Activated CD4-positive, alpha-beta T cell treated with anti-CD3 and anti-CD28 coated beads, Interleukin-2, amount 50 U/mL, for 4 hours (primary cell): ENCODE measurements at places on chromosomes 5 and 9.
A peak's percentile ranks its signal among the peaks of the same experiment; 100 is the strongest.

- peak; percentile 22 for DNase-seq
Measured at GRCh38 chr5:56012281-56012963, 17.7 kb upstream of the IL6ST start.

DNA sequence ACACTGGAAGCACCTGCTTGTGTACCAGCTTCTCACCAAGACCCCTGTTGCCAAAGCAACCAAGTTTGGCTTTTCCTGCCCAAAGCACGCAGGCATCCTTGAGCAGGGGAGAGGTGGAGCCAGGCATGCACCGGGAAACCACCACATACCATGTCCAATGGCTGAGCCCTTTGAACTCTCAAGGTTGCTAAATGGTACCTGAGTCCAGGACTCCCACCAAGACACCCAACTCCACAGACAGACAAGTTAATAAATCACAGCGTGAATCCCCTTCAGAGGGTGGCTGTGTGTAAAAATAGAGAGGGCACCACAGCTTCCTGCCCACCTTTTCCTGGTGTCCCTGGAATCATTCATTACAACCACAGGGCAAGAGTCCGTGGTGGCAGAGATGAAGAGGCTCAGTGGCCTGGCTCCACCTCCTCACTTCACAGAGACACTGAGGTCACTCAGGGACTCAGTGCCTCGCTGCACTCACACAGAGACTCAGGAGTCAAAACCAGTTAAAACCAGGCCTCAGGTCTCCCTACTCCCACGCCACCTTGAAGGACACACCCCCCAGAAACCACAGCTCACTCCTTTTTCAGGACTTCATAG lies 143.7 kb downstream of the C5orf15 start:
- DNase-seq = no peak

GRCh38 chr9:131849391-131849790 lies 109.5 kb upstream of the RAPGEF1 start:
- no peak for DNase-seq

DNA sequence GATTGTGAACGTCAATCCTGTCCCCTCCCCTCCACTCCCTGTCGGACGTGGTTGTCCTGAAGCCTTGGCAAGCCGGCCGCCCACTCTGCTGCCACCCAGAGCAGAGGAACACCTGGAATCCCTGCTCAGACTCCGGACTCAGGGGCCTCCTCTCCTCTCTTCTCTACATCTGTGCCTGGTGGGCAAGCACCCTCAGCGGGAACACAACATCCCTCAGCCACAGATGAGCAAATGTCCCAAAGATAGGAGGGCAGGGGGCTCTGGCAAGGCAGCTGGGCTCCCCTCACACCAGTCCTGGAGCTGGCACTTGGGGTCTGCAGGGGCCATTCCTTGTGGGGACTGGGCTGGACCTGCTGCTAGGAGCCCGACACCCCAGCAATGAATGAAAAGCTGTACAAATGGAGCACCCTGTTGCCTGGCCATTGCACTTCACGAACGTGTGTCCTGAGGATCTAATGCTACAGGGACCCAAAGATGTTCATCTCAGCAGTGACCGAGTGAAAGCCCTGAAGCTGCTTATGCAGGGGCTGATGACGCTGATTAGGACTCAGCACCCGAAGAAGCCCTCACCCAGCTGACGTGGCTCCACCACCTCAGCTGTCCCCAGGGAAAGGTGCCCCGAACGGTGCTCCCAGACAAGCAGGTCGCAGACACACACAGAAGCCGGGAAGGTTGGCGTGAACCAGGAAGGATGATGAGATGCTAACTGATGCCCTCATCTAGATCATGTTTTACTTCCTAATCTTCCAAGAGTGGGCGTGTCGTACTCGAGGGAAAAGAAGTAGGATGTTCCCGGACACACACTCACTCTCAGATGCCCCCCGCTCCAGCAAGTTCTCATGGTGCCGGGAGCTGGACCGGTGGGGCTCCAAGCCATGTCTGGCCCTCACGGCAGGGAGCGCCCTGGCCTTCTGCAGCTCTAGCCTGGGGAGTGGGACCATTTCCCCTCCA lies 177.0 kb upstream of the PPP1R26 start:
- no peak for DNase-seq

DNA sequence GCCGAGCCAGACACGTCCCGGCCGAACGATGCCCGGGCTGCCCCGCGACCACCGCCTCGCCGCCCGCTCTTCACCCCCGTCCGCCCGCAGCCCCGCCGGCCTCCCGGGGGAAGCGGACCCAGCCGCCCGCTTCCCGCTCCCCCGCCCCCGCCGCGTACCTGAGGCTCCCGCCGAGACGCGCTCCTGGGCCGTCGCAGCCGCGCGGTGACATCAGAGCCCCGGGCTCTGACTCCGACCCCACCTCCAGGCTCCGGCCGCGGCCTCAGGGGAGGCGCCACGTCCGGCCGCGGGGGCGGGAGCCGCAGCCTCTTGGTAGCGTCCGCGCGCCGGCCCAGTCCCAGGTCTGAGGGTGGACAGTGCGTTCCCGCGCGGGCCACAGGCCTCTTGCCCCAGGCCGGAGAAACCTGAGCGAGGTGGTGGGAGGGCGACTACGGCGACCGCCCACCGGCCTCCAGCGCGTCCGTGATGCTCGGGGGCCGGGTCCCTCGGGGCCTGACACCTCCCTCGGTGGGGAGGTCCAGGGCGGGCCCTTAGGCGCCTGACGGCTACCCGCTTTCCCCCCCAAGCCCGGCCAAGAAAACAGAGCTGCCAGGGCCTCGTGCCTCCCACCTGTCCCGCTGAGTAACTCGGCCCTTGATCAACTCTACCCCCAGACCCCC lies at the start of gene SHROOM1:
Gene SHROOM1 (minus strand): TSS at position 212 of the 659 bp plus-strand sequence. CDS start 4,507 bp downstream, outside the sequence.
- DNase-seq = no peak

- DNase-seq = no peak
Measured at GRCh38 chr5:124454081-124454480, 292.4 kb downstream of the ZNF608 start.

- DNase-seq = no peak
Measured at GRCh38 chr9:8888591-8888990, 1089.0 kb upstream of the DMAC1 start.

DNA sequence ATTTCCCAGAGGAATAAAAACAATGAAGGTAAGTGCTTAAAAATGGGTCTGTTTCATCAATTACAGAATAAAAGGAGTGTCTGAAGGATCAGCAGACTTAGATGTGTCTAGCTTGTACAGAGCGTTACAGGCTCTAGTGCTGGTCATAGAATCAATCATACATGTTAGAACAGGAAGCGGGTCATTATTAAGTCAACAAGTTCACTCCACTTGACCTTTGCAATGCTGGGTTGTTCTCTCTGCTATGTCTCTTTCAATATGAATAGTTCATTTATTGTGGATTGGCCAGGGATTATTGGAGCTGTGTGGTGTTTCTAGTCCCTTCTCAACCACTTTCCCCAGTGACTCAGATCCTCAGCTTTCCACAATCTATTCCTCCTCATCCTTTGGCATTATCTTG lies 20.7 kb upstream of the EGFLAM start:
- no peak for DNase-seq

- DNase-seq = no peak
Measured at GRCh38 chr9:83013867-83014605, 48.9 kb downstream of the RASEF start.

GRCh38 chr9:106753155-106753671 lies 109.8 kb upstream of the ZNF462 start:
- no peak for DNase-seq

DNA sequence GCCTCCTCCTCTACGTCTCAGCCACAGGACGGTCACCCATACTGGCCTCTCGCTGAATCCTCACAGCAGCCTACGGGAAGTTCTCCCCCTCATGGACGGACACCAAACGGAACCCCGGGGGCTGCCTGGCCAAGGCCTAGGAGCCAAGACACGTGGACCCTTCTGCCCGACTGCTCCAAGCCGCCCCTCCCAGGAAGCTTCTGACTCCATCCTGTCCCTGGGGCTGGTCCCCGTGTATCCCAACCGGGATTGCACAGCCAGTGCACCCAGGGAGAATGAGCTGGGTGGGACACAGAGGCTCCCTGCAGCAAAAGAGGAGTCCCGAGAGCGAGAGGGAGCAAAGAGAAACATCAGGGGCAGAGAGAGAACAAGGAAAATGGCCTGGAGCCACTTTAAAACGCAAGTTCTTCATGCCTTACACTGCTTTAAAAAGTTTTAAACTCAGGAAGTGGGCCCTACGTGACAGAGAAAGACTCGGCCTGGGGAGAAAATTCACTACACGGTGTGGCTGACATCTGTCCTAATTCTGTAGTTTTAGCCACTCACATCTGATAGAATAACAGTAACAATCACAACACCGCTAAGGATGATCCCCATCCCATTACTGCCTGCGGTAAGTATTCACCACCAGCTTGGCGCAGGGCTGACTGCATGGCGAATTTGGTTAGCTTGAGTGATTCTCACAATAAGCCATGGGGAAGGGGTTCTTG lies 3.0 kb downstream of the FAM78A start:
- DNase-seq = no peak

DNA sequence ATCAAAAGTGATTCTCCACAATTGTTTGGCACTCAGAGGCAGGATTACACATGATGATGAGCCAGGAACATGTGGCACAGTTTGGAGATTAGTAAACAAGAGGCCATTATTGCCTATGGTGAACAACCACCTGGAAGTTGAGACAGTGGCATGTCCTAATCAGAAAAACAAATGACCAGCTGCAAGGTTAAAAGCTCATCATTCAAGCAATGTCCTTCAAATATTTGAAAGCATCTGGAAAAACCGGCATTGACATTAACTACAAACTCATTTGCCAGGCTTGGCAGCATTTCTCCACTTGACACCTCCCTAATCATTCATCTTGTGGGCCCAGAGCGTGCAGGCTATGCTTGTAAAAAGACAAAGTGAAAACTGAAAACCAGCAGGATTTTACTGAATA lies 80.6 kb upstream of the MEGF10 start:
- DNase-seq = no peak

DNA sequence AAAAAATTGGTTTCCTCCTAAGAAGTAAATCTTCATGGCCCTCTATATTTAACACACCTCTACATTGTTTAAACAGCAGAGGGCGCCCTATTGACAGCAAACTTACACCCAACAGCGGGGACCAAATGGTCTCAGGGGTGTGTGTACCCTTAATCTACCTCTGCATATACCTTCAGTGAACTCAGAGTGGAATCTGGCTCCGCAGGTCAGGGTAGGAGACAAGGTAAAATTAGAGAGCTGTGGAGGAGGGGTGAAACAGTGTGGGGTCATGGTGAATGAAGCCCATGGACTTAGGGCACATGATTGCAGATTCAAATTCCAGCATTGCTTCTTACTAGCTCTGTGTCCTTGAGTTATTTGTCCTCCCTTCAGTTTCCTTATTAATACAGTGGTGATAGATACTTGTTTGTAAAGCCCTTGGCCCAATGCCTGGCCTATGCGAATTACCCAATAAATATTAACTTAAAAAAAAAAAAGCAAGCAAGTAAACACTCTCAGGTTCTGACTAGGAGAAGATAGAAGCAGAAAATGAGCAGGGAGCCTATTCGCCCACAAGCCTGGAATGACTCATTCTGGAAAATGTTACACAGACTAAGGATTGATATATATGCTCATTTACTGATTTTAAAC lies 122.9 kb downstream of the CAVIN4 start:
- DNase-seq = no peak

GRCh38 chr5:125219710-125220109 lies 473.3 kb upstream of the ZNF608 start:
- DNase-seq = no peak

DNA sequence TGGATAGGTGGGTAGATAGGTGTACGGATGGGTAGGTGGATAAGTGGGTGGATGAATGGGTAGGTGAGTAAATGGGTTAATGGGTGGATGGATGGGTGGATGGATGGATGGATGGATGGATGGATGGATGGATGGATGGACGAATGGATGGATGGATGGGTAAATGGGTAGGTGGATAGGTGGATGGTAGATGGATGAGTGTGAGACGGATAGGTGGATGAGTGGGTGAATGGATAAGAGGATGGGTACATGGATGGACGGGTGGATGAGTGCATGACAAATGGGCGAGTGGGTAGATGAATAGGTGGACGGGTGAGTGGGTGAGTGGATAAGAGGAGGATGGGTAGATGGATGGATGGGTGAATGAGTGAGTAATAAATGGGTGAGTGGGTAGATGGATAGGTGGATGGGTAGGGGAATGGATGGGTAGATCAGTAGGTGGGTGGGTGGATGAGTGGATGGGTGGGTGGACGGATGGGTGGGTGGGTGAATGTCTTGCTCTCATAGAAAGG lies 179.2 kb downstream of the FGF18 start:
- DNase-seq = no peak

- DNase-seq = no peak
Measured at GRCh38 chr9:18942801-18943200, 90.2 kb downstream of the SAXO1 start.

DNA sequence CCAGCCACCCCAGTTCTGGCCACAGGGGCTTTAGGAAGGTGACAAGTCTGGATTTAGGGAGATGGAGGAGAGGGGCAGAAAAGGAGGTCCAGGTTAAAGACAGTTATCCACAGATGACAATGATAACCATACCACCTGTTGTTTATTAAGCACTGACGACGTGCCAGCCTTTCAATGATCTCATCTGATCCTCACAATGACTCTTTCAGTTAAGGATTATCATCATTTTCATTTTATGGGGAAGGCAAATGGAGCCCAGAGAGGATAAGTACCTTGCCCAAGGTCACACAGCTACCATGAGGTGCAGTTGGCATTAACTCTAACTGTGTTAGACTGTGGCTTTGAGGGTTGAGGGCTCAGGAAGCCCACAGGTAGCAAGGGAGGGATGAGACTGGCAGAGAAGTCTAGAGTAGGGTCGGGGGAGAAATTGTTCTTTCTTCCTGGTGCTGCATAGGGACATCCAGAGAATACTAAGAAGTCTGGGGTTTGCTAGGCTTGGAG lies 21.5 kb upstream of the JADE2 start:
- DNase-seq = no peak

DNA sequence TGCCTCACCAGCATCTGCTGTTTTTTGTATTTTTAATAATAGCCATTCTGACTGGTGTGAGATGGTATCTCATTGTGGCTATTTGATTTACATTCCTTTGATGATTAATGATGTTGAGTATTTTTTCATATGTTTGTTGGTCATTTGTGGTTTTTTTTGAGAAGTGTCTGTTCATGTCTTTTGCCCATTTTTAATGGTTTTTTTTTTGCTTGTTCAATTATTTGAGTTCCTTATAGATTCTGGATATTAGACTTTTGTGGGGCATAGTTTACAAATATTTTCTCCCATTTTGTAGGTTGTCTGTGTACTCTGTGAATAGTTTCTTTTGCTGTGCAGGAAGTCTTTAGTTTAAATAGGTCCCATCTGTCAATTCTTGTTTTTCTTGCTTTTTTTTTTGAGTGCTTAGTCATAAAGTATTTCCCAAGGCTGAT lies 148.1 kb downstream of the NPR3 start:
- no peak for DNase-seq

GRCh38 chr5:122982376-122982775 lies 54.1 kb downstream of the PPIC start:
- no peak for DNase-seq

- no peak for DNase-seq
Measured at GRCh38 chr5:88727705-88728313, 155.2 kb downstream of the MEF2C start.

GRCh38 chr5:168320805-168321204 lies 29.4 kb downstream of the WWC1 start:
- DNase-seq = no peak

DNA sequence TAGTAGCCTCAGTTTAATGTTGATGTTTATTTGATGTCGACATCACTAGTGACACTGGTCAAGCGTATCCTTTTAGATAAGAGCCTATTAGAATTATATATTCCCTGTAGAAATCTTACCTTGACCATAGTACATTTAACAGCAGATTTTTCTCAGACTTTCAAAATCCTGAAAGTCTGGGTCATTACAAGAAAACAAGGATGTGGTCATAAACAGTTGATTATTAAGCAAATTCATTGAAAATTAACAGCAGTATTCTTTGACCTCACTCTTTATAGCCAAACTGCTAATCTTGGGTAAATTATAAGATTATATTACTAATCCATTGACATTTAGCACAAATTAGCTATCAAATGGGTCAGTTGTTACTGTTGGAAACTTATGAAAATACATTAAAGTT lies 83.4 kb downstream of the GHR start:
- DNase-seq = no peak
